ENCODE measurements at places on chromosomes 5 and 9.

DNA sequence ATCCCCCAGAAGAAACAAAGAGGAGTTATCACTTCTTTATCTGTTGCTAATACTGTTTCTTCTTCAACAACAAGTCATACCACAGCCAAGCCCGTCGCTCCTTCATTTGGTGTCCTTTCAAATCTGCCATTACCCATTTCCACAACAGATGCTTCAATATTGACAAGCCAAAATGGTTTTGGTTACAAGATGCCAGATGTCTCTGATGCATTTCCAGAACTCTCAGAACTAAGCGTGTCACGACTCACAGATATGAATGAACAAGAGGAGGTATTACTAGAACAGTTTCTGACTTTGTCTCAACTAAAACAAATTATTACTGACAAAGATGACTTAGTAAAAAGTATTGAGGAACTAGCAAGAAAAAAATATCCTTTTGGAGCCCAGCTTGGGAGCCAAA is 16.0 kb upstream of the HAND1 start:
- no peak for DNase-seq

DNA sequence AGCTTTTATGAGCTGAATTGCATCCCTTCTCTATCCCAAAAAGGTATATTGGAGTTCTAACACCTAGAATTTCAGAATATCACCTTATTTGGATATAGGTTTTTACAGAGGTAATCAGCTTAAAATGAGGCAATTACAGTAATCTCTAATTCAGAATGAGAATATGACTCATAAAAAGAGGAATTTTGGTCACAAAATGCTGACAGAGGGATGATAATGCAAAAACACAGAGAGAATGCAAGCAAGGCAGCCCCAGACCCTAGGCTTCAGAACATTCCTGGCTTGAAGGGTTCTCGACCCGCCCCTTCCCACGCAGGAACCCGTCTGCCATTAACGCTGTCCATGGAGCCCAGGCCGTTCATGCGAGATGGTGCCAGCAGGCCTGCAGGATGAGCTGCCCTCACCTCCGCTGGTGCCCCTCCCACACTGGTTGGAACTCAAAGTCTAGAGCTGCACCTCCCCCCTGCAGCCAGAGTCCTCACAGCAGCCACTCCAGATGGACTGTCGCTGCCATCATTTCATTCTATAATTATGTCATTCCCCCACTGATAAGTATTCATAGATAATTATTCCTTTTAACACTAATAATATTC is 1173.4 kb upstream of the ACO1 start:
- no peak for DNase-seq

DNA sequence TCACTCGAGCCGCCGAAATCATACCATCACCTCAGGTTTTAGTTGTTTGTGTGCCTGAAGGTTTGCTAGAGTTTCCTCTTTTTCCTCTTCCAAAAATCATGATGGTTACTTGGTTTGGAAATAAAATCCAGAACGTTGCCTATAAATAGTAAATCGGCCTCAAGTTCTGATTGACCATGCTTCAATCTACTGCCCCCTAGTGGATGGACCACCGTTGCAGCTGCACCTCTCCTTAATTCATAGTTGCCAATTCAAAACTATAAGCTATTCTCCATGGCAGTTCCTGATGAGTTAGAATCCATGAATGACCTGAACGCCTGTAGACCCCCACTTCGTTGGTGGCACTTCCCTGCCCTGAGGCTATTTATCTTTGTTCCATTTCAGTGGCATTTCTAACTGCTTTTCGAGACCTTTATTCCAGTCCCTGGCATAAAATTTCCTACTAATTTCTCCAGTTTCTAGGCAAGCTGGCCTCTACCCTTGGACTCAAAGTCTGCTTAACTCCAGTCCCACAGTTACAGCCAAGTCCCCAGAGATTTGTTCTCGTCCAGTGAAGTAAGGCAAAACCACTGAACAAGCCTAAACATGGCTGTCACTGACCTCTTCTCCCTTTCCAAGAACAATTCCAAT is 422.6 kb downstream of the EFNA5 start:
- peak; percentile 33 for DNase-seq

DNA sequence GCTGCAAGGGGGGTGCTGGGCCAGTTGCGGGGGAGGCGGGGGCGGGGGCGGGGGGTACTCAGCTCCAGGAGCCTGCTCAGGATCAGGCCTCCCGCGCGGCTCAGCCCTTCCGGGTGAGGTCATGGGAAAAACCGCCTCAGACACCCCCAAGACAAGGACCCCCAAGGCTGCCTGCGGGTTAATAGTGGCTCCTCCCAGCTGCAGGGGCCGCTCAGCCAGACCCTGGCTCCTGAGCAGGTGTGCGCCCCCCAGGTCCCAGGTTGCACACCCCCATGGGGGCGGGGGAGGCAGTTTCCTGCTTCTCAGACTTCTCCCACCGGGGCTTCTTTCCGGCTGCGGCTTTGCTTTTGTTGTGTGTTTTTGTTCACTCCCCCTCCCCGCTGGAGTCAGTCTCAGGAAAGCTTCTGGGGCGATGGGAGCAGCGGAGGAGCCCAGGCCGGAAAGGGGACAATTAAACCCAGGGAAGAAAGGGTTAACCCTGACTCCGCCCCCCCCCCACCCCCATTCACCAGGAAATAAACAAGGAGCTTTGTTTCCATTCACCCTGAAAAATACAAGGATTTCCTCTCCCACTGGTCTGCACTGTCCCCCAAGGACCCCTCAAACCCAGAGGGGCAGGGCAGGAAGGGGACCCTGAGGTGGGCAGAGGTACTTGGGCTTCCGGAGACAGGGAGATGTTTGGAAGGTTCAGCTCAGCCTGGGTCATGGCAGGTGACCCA is 42.3 kb upstream of the NOTCH1 start:
- no peak for DNase-seq

GRCh38 chr5:31638345-31638744 is 586 bp upstream of the PDZD2 start:
- DNase-seq, result no peak

DNA sequence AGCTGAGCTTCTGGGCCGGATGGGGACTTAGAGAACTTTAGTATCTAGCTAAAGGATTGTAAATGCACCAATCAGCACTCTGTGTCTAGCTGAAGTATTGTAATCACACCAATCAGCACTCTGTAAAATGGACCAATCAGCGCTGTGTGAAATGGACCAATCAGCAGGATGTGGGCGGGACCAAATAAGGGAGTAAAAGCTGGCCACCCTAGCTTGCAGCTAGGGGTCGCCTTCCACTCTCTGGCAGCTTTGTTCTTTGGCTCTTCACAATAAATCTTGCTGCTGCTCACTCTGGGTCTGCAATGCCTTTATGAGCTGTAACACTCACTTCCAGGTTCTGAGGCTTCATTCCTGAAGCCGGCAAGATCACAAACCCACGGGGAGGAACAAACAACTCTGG is 354.0 kb downstream of the PRR16 start:
- no peak for DNase-seq

- DNase-seq, result no peak
Measured at GRCh38 chr9:27487128-27487640, 36.9 kb upstream of the IFNK start.

GRCh38 chr5:60649288-60649917 is 50.6 kb downstream of the DEPDC1B start:
- no peak for DNase-seq

GRCh38 chr5:144085381-144085780 is 85.1 kb downstream of the YIPF5 start:
- no peak for DNase-seq

DNA sequence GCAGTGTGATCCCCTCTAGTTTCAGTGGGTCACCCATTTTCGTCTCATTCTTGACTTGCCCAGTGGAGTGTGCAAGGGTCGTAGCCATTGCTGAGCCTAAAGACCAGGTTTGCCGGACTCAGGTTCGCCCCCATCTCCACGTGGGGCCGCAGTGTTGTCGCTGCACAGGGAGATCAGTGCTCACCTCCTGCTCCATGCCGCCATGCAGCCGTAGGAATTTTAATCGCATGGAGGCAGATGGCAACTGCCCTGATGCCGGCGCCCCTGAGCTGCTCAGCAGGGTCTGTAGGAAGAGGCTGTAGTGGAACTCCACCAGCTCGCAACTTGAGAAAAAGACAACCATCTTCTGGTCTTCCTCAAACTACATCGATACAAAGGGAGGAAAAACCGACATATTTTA is 24.1 kb downstream of the DDX31 start:
- no peak for DNase-seq

DNA sequence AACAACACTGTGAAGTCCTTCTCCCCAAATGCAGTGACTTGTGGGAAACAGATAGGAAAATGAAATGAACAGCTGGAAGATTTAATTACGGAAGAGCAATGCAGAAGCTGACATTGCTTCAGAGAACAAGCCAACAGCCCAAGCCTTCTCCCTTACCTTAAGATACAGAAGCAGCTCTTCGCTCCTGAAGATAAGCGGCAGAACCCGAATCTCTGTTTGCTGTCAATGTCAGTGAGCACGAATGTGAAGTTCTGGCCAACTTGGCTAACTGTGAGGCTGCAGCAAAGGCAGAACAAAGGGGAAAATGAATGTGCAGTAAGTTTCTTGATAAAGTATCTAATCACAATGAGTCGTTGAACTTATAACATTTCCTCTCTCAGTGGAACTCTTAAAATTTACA is 172.4 kb downstream of the DENND1A start:
- no peak for DNase-seq

GRCh38 chr5:15691521-15691920 is 191.5 kb downstream of the FBXL7 start:
- DNase-seq, result no peak

DNA sequence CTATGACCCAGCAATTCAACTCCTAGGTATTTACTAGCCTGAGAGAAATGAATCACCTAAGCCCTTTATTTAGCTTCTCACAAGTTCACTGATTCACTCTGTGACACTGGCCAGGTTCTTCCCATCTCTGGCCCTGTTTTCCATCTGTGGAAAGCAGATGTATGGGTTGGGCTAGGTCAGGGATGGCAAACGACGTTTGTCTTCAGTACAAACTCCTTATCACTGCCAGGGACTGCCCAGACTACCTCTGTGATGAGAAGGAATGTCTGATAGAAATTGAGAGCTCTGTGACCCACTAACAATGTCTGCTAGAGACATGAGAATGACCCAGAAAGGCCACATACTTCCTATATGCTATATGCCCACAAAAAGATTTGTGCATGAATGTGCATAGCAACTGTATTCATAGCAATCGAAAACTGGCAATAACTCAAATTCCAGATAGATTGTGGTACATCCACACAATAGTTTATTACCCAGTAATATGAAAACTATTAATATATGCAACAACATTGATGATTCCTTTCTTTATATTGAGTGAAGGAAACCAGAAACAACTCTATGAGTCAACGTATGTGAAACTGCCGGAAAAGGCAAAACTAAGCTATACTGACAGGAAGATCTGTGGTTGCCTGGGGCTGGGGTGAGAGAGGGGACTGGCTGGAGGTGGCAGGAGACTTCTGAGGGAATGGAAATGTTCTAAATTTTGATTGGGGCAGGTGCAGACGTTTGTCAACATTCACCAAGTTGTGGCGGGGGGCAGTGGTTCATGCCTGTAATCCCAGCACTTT is 32.0 kb upstream of the ADAM19 start:
- DNase-seq, result no peak

GRCh38 chr9:122126331-122127261 is 33.0 kb downstream of the NDUFA8 start:
- no peak for DNase-seq

- no peak for DNase-seq
Measured at GRCh38 chr5:158942217-158942616, 157.5 kb downstream of the EBF1 start.

- no peak for DNase-seq
Measured at GRCh38 chr9:38687389-38687842, 32.5 kb downstream of the FAM240B start.

DNA sequence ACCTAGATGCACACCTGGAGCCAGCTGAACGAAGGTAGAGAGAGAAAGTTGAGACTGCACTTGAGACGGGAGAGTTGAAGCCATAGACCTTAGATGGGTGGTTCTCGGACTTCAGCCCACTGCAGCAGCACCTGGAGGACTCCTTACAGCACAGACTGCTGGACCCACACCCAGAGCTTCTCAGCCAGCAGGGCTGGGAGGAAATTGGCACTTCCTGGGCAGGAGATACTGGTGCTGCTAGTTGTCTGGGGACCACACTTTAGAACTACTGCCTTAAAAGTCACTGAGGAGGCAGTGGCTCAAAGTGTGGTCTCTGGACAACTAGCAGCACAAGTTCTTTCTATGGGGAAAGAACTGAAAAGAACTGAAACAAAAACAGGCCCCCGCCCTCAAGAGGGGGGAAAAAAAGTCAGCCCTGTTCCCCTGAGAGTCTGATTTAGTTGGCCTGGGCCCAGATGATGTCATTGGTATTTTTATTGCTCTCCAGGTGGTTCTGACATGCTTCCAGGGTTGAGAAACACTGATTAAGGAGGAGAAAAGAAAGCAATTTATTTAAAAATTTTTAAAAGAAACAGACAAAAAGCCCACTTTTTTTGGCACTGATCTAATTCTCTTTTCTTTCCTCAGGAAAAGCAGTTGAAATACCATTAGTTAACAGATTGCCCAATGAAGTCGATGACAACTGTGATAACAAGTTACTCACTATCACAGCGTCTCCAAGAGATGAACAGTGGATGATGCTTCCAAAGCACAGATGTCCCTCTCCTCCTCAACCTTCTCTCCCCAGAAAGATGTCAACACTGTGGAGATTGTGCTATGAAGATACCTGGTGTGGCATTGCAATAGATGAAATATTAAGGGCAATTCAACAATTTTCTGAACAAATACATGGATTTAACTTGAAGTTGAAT is 73.6 kb upstream of the ADAMTS16 start:
- no peak for DNase-seq

GRCh38 chr5:126477294-126478117 is 54.3 kb downstream of the GRAMD2B start:
- DNase-seq, result no peak

- peak; percentile 3 for DNase-seq
Measured at GRCh38 chr5:92552206-92553160, 1028.5 kb downstream of the NR2F1-AS1 start.

- no peak for DNase-seq
Measured at GRCh38 chr9:70441622-70442021, 27.2 kb upstream of the KLF9 start.

DNA sequence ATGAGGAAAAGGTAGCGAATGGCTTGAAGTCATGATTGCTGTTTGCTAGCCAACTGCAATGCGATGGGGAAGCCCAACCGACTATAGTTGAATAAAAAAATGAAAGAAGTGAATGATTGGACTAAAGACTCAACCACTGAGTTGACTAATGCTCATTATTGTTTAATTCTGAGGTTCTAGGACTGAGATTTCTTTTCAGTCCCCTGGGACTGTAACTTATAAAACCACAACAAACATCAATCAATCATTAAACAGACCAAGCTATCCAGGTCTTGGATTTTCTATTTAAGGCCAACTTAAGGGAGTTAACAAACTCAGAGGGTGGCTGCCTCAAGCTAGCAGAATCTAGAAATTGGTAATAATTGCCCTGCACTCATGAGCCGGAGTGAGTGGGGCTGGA is 154.2 kb downstream of the DOCK2 start:
- DNase-seq, result no peak

GRCh38 chr9:92001244-92001643 is 51.2 kb upstream of the ROR2 start:
- DNase-seq, result no peak

- no peak for DNase-seq
Measured at GRCh38 chr9:136552117-136552703, 6.4 kb upstream of the NOTCH1 start.
